Caudate nucleus (tissue), 63 donors: ENCODE measurements at places on chromosomes 16 and 17.
A peak's percentile ranks its signal among the peaks of the same experiment; 100 is the strongest.

DNA sequence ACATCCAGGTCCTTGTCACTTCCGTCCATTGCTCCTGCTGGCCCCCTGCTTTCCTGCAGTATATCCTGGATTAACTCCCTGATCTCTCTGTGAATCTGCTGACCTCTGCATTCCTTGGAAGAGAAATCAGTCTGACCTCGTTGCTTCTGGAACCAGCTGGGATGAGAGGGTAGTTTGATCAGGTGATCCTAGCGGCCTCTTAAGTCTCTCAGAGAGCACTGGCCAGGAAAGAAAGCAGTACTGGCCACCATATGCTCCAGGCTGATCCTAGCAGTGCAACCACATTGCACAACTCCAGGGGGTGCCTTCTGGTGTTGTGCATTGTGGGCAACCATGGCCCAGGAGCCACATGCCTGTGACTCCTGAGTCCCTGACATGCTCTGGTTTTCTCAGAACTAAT lies 79.2 kb downstream of the ARHGAP23 start:
- no peak for DNase-seq

GRCh38 chr17:79652999-79653643 lies 42.3 kb upstream of the RBFOX3 start:
- no peak for DNase-seq

- no peak for DNase-seq
Observed at GRCh38 chr17:49872754-49873377, 25.0 kb upstream of the TAC4 start.

DNA sequence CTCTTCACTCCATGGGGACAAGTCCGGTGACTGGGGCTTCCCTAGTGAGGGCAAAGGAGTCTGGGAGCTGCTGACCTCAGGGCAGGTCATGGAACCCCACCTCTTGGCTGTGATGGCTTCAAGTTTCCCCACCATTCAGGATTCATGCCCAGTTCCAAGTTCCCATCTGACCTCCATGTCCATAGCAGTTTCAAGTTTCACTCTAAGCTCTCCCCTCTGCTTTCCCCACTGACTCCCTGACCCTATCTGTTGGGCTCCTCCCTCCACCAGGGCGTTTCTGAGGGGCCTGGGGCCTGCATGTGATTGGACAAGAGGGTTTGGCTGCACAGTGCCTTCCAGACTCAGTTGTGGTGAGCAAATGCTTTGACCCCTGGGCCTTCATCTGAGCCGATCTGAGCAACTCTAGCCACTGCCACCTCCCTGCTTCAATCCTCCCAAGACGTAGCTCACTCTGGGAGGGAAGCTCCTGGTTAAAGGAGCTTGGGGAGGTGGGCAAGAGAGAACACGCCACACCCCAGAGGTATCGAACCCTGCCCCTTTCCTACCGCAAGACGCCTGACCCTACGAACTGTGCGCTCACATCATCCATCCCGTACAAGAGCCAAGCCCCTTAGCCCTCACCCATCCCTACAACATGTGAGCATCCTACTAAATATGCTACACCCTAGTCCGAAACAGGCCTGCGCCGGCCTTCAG lies 8.3 kb downstream of the ZNF629 start:
- DNase-seq, result no peak

GRCh38 chr17:73261952-73262675 lies 434 bp upstream of the CPSF4L start:
- DNase-seq, result peak; percentile 73

GRCh38 chr17:41065829-41066624 lies at the start of gene KRTAP2-4:
KRTAP2-4 (minus strand) TSS chr17:41065879; CDS start chr17:41065845, 34 bp downstream.
- no peak for DNase-seq

- DNase-seq, result no peak
Observed at GRCh38 chr17:46770818-46771560, 47.5 kb downstream of the WNT3 start.

DNA sequence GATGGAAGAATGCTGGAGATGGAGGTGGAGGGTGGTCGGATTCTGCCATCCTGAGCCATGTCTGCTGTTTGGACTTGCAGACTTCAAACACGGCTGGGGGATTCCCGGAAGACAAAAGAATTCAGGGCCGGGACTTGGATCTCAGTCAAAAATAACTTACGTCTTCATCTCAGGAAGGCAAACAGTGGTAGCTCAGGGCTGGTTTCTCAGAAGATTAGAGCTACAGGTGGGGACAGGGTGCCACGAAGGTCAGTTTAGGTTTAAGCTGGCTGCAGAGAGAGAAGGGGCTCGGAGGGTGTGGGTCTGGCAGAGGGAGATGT lies 4.3 kb upstream of the RHBDL3 start:
- DNase-seq, result no peak

GRCh38 chr17:82979718-82980117 lies 99.7 kb upstream of the METRNL start:
- no peak for DNase-seq

- no peak for DNase-seq
Observed at GRCh38 chr16:75653922-75654321, 6.3 kb downstream of the TERF2IP start.

GRCh38 chr17:82486231-82487094 lies 27.9 kb downstream of the NARF start:
- DNase-seq, result no peak
